ENCODE measurements at places on chromosomes 16 and 17.

DNA sequence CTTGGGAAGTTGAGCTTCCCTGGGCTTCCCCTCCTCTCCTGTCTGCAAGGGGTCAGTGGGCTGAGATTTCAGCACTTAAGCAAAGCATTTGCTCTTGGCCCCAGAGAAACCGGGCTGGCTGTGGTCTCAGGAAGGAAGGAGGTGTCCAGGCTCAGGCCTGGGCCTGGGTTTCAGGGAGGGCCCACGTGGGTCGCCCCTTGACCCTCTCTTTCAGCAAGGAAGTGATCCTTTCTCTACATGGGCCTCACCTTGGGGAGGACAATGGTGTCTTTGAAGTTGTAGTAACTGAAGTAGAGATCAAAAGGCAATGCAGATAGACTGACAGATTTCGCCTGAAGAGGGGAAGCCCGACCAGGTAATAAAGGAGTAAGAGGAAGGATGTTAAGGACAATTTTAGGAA lies 2.7 kb downstream of the NOD2 start:
- no peak for DNase-seq

DNA sequence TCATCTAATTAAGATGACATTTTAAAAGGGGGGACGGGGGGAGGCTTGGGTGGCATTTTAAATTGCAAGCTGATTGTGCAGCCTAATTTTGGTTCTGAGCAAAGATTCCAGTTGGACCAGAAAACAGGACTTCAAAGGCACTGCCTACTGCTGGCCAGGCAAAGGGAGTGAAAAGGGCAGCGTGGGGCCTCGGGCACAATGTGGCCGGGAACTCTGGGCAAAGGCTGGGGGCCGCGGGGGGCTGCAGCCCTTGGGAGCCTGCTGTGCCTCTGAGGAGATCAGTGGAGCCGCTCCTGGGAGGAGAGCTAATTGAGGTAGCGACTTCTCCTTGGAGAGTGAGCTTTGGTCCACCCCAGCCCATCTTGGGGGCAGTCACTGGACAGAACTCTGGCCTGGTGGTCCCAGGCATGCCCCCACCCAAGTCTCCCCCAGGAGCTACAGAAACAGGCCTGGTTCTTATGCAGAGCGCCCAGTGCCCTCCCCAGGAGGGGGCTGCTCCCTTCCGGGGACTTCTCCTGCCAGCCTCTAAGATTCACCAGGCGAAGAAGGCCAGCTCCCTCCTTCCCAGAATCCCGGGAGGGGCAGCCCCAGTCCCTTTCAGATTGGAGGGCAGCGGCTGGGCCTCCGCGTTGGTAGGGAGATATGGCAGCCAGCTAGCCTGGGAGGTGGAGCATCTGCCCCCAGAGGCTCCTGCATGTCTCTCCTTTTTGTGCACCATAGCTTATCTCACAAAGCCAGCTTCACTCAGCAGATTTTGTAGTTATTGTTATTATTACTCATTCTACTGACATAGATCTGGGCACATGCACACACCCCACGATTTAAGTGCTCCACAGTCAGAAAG lies 115.6 kb downstream of the GNAO1 start:
- no peak for DNase-seq

GRCh38 chr17:29608986-29609385 lies 13.7 kb downstream of the CORO6 start:
- no peak for DNase-seq

DNA sequence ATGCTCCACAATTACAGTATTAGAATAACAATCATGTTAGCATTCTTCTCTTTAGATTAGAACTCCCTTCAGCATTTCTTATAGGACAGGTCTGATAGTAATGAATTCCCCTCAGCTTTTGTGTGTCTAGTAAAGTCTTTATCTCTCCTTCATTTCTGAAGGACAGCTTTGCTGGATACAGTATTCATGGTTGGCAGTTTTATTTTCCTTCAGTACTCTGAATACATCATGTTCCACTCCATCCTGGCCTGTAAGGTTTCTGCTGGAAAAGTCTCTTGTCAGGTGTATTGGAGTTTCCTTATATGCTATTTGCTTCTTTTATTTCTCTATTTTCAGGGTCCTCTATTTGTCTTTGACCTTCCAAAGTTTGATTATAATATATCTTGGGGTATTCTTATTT lies 4.0 kb upstream of the ABCA10 start:
- no peak for DNase-seq

- peak; percentile 88 for DNase-seq
These were observed 1.6 kb downstream of the IFT140 start for GRCh38 chr16:1610071-1610898.

DNA sequence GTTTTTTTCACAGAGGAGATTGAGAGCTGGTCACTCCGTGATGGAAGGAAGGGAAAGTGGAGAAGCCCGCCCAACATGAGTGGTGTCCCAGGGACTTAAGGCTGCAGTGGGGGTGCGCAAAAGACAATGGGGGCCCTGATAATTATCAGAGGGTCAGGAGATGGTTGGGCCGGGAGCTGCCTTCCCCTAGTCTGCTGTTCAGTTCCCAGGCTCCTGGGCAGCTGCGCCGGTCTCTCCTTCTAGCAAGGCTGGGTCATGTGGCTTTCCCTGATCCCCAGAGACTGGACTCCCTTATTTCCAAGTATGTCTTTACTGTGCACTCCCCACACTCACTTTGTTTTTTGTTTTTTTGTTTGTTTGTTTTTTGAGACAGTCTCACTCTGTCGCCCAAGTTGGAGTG lies 16.2 kb downstream of the CYGB start:
- no peak for DNase-seq

DNA sequence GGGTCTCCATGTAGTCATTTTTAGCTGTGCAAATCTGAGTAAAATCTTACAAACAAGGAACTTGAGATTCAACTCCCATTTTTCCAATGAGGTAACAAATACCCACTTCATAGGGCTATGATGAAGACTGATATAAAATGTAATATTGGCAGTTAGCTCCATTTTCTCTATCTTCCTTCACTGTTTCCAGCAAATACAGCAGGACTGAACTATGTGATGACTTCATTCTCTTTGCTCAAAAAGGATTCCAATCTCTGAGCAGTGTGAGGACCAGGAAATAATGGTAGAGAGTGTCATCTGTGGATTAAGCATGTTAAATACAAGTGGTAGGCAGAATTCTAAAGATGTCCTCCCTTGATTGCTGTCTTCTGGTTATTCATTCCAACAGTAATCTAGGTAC lies 18.3 kb downstream of the RND2 start:
- DNase-seq: no peak

DNA sequence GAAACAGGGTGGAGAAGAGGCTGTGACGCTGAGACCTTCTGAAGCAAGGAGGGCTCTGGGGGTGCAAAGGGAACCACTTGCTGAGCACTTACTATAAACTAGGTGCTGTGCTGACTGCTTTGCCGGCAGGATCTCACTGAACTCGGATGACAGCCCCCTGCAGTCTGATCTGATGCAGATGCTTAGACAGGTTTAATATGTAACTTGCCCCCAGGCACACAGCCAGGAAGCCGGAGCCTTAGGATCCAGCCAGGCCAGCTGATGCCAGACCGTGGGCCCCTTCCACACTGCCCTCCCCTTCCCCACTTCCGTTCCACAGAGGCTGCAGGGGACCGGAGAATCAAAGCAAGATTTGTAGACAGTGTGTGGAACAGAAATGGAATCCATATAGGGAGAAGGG lies 23.1 kb downstream of the SPACA3 start:
- DNase-seq: no peak

- peak; percentile 72 for DNase-seq
These were observed 1.4 kb downstream of the PRAC2 start for GRCh38 chr17:48724251-48725003.

DNA sequence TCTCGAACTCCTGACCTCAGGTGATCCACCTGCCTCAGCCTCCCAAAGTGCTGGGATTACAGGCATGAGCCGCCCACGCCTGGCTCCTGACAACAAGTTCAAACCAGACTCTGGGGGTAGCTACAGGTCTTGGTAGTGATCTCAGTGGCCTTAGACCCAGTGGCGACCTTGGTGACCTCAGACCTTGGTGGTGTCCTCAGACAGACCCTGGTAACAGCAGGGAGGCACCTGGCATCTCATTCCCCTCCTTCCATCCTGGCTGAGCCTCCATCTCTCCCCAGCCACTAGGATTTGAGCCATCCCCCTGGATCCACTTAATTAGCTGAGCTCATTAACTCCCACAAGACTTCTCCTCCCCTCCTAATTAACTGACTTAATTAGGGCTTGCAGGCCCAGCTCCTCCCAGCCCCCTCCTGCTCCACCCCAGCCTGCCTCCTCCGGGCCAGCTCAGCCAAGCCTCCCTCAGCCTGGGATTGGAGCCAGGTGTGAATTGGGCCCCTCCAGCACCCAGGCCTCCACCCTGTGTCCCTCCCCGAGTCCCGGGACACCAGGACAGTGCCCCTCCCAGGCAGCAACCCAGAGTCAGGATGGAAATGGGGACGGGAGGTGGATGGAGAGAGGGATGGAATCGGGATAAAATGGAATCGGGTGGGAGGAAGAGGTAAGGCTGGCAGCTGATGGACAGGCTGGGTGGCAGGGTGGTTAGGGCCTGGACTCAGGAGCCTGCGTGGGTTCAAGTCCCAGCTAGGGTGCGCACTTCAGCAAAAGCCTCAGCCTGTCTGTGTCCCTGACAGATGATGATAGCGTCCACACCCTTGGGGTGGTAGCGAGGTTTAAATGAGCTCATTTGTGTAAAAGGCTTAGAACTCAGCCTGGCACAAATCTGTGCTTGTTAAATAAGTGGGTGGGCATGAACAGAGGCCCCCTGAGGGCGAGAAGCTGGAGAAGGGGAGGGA lies 11.2 kb upstream of the SBK1 start:
- peak; percentile 55 for DNase-seq

- no peak for DNase-seq
These were observed 16.8 kb downstream of the CHP2 start for GRCh38 chr16:23771642-23772041.

DNA sequence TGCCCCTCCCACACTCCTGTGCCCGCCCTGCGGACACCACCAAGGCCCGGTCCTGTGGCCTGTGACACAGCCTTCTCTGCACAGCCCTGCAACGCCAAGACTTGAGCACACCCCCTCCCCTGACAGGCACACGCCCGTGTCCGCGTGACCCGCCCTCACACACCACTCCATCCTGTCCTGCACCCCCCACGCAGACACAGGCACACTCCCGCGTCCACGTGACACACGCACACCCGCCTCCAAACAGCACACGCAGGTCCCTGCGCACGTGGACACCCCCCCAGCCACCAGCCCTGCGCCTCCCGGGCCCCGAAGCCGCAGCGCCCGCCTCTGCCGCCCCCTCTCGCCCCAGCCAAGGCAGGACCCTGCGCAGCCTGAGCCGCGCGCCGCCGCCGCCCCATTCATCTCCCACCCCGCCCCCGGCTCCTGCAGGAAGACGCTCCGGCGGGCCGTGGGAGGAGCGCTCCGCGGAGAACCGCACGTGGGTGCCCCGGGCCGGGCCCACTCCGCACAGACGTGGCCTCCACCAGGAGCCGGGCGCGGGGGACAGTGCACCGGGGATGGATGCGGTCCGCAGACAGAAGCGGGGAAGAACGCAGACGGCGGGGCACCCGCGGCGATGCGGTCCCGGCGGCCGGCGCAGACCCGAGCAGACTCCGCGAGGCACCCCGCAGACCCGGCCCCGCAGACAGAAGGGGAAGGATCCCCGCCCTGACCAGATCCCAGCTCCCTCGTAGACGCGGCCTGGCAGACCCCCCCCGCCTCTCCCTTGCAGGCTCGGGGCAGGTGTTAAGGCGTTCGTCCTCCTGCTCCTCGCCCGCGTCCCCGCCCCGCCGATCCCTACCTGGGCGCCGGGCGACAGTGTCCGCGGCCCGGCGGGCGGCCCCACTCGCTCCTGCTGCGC lies 506 bp downstream of the CAMKK1 start:
- DNase-seq: no peak

DNA sequence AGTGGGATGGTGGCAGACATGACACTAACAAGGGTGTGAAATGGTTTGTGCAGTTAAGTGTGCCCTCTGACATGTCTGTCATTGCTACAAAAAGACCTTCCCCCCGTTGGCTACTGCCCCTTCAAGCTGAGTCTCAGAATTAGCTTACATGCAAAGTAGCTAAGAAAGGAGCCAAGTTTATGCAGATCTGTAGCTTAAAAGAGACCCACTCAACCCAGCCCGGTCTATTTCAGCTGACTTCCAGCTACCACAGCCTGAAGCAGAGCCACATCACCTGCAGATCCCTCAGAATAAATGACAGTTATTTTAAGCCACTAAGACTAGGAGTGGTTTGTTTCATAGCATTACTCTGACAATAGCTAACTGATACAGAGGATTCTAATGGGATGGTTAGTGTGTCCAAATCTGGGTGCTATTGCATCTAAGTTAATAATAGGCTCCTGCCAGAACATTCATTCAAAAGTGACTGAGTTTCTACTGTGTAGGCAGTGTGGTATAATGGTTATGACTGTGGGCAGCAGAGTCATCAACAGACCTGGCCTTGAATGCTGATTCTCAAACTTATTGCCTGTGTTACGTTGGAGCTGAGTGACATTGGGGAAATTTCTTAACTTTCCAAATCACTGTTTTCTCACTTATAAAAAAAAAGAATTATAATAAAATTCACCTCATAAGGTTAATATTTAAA lies 11.7 kb downstream of the C17orf67 start:
- no peak for DNase-seq

DNA sequence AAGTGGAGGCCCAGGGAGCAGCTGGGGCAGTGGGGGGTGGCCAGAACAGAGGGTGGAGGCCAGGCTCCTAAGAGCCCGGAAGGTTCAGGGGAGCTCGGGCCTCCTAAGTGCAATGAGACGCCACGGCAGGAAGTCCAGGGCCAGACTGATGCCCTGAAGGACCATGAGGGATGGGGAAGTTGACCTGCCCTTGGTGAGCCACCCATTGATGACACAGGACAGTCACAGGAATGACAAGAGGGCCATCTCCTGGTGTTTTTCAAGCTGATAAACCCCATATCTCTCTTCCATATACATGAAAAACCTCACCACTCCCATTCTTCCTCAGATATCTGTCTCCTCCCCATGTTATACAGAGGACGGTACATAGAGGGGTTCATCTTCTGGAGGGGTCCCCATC lies 5.8 kb upstream of the MRPL58 start:
- no peak for DNase-seq

DNA sequence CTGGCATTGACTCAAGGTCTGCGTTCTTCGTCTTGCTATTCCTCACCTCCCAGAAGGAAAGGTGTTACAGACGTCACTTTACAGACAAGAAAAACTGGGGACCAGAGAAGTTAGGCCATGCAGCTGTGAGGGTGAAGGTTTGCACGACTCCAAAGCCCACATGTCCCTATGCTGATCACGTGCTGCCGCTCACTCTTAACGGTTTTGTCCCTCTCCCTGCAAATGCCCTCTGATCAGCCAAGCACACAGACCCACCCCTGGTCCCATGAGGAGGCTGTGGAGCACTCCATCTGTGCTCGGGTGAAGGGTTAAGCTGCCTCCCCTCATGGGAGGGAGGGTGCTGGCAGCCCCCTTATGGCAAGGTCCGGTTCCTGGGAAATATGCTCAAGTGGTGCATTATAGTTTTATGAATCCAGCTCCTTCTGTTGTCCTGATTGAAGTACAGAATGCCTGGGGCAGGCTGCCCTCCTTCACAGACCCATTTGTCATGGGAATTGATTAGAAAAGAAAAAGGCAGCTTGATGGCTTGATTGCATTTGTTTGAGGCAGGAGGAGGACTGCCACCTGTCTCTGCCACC lies 18.8 kb downstream of the CCDC182 start:
- no peak for DNase-seq

All from COR-L47 (cell line).